ENCODE measurements at places on chromosomes 11 and 22.

DNA sequence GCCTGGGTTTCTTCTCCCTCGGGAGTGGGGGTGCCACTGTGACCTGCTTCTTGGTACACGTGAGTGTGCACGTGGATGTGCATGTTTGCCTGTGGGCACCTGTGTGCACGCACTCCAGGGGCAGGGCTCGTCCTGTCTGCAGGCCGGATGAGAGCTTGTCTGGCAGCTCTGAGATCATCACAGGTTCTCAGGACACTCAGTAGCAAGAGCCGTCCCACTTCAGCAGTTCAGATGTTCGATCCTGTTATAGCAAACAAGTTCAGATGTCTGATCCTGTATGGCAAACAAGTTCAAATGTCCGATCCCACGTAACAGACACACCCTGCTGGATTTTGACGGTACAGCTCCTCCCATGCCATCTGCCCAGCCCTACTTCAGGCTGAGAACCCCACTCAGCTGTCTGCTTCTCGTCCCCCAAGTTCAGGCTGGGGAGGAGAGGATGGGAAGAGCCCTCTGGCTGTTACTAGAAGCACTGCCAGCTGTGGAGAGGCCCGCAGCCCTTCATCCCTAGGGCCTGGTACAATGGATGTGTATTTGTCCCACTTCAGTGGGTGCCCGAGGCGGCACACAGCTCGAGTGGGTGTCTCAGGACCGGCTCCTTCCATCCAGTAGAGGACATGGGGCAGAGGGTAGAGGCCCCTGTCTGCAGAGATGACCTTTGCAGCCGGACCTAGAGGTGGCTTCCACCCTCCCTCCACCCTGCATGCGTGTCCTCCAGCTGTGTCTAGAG is 1126.9 kb downstream of the BRD1 start:
- no peak for DNase-seq

- no peak for DNase-seq
Measured at GRCh38 chr22:47322854-47323253, 560.4 kb downstream of the TBC1D22A start.

GRCh38 chr22:46368422-46368821 is 32.9 kb downstream of the TRMU start:
- DNase-seq: no peak

DNA sequence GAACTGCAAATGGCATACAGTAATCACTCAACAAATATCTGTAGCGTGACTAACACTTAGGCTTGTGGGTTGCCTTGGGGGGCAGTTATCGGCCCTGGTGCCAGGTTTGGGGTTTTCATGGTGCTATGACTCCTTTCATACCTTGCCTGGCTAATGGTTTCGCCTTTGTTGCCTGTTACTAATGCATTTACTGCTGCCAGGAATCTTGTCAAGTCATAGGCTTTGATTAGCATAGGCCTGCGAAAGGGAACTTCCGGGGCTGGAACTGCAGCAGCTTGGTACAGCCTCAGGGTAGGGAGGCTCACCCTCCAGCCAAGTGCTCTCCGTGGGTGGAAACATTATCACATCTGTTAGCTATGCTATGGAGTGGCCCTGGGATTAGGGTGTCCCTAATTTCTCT is 13.2 kb downstream of the SLC25A18 start:
- peak; percentile 96 for DNase-seq

DNA sequence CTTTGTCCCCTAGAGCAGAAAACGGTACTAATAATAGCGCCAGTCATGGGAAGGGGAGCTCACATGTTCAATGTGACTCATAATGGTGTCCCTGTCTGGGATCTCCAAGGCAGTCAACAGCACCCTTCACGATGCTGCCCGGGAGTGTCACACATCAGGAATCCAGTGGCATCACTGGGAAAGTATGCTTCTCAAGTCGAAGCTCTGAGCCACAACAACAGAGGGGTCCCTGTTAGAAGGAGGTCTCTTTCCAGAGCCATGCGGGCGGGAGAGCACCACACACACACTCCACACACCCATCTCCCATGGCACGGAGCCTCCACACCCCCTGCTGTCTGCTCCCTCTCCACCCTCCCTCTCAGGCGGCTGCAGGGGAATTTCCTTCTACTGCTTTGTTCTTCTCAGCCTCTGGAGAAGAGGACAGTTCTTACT is 119.7 kb downstream of the ETS1 start:
- peak; percentile 98 for DNase-seq

DNA sequence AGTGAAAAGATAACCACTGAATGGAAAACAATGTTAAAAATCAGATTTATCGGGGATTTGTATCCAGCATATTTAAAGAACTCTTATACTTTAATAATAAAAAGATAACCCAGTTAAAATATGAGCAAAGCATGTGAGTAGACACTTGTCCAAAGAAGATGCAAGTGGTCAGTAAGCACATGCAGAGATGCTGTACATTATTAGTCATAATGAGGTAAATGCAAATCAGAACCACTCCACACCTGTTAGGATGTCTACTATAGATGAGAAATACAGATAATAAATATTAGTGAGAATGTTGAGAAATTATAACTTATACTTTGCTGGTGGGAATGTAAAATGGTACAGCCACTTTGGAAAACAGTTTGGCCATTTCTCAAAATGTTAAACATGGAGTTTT is 28.0 kb downstream of the QSER1 start:
- no peak for DNase-seq

DNA sequence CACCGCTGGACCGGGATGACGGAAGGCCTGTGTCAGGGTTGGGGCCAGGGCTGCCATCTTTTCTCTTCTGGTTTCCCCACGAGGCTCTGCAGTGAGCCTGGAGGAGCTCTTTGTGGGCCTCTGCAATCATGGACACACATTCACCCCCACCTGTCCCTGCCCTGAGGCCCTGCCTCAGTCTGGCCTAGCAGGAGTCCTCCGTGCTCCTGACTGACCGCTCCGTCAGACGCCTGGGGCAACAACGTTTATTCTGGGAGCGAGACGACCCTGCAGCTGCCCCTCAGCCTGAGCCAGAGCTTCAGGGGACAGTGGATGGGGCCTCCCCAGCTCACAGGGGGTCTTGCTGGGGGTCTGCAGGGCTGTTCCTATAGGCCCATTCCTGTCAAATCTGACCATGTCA is 8.2 kb upstream of the MYEOV start:
- no peak for DNase-seq

- no peak for DNase-seq
Measured at GRCh38 chr11:68282141-68282860, 10.5 kb upstream of the C11orf24 start.

DNA sequence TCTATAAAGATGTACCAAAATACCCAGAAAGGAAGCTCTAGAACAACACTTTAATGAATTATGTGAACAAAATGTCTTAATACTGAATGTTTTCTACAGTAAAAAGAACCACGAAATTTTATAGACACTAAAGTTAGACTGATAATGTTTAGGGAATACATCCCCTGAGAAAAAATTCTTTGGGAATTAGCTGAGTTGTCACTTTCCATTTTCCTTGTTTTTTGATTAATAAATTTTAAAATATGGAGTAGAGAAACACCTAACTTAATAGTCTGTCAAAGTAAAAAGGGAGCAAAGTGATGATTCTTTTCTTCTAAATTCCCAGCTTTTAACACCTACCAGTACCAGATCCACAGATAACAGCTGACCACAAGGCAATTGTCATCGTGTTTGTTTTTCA is 23.1 kb upstream of the SCN3B start:
- no peak for DNase-seq

DNA sequence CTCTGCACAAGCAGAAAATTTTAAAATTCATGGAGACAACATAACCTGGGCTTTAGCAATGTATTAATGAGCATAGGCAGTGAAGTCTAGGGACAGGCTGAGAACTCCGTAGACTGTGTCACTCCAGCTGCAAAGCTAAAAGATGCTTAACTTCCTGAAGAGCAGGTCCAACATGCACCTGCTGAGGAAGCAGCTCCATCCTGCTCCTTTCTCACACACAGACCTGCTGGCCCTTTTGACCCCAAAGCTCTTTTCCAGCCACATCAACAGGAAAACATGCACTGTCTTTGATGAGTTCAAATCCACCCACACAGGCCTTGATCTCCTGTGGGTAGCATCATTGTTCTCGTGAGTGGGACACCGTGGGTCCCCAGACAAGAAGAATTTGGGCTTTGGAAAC is 36.0 kb downstream of the SYN3 start:
- no peak for DNase-seq

DNA sequence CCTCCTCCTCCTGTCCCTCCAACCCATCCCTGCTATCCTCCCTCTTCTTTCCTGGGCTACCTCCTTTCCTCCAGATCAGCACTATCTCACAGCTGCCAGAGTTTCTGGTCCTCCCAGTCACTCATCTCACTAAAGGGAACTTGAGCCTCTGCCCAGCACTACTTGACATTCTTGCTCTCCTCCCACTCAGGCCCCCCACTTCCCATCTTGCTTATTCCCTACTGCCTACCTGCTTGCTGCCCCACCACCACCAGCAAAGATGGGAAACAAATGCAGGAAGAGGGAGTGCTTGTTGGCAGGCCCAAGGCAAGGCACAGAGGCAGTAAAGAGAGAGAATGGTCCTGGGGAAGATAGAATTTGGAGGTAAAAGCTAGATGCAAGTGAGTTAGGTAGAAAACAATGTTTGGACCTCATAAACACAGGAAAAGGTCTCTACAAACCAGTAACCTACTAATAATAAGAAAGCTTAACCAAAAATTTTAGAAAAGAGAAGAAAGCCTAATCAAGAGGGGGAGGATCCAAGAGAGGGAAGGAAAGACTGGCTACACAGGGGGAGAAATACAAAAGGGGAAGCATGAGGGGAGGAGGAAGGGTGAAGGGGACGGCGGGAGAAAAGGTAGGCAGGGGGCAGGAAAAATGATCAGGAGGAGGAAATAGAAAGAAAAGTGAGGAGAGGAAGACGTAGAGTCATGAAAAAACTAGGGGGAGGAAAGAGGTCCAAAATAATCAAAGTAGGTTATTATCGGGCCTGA is 63.6 kb downstream of the PAK1 start:
- DNase-seq: no peak

GRCh38 chr11:127275774-127276173 is 275.2 kb upstream of the KIRREL3 start:
- DNase-seq: no peak

- DNase-seq: no peak
Measured at GRCh38 chr11:94169516-94169915, 40.9 kb downstream of the PANX1 start.

DNA sequence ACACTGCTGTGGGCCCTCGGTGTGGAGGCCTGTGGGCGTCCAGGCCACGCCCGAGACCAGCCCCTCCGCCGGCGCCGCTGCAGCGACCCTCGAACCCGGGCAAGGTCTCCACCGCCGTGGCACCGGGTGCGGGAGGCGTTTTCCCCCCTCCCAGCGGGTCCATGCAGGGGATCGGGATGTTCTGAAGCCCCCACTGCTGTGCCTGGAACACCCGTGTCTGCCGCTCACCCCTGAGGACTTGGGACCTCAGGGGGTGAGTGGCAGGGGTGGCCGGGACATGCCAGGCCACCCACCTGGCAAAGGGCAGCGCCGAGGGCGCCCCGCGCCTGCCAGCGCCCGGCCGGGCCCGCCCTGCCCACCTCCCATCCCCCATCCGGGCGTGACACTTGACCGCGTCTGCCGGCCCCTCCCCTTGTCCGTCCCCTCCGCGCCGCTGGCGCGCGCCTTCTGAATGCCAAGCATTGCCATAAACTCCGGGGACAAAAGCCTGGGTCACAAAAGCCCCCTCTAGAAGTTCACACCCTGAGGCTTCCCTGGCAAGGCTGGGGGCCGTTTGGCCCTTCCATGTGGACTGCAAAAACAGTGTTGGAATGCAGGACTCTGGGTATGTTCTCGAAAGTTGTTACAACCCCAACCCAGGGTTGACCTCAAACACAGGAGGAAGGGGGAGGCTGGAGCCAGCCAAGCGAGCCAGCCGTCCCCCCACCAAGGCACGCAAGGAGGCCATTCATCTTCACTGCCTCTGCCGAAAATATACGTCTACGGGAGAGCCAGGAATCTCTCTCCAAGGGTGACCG is 819 bp upstream of the KCNQ1OT1 start:
- DNase-seq: no peak

DNA sequence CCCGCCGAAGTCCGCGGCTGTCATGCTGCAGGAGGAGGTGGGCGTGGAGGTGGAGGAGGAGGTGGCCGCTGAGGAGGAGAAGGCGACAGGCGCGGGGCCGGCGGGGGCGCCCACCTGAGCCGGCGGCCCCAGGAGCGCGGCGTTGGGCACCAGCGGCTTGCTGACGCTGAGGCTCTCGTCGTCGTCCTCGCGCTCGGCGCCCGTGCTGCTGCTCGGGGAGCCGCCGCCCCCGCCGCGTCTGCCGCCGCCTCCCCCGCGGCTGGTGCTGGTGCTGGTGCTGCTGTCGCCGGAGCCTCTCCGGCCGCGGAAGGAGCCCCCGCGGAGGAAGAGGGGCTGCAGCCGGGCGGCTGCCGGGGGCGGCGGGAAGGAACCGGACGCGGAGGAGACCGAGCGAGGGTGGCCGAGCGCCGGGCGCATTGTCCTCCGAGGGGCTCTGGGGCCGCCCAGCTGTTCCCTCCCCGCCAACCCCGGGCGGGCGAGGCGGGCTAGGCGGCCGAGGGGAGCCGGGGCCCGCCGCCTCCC is 388 bp downstream of the TMEM121B start:
- no peak for DNase-seq

- DNase-seq: no peak
Measured at GRCh38 chr11:47378010-47378835, at the start of gene SPI1. TSS of gene SPI1 (minus strand) at chr11:47378547. CDS start at chr11:47378353, 194 bp downstream.

- peak; percentile 27 for DNase-seq
Measured at GRCh38 chr11:102318469-102318868, 1.2 kb downstream of the BIRC3 start.

- DNase-seq: no peak
Measured at GRCh38 chr22:41369837-41370236, 11.9 kb upstream of the TEF start.

- no peak for DNase-seq
Measured at GRCh38 chr22:43437871-43438475, 26.2 kb downstream of the MPPED1 start.

GRCh38 chr11:134027671-134028070 is 41.2 kb upstream of the JAM3 start:
- no peak for DNase-seq

GRCh38 chr11:2517386-2518064 is 72.7 kb downstream of the KCNQ1 start:
- DNase-seq: no peak

DNA sequence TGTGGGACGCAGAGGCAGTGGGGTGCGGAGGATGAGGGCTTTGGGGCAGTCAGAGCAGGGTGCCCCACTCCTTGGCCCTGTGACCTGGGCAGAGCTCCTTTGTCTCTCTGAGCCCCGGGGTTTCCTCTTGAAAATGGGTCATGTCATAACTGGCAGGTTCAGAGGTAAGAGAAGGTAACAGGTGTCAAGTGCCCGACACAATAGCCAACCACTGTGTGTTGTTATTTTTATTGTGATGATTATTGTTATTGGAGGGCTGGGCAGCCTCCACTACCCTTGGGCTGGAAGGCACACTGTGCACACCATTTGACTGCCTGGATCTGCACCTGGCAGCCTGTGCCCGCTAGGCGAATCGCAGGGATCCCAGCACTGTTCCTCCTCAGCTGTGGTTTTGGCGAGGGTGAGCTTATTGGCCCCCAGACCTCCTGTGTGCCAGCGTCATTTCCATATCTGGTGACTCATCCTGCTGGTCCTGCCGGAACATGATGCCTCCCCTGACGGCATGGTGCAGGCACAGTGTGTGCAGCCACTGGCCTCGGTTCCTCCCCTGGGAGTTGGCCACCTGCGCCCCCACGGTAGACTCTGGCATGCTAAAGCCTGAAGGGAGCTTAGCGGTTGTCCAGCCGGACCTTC is 15.4 kb upstream of the SOX10 start:
- peak; percentile 73 for DNase-seq
